ENCODE measurements at places on chromosomes 1 and 21.

DNA sequence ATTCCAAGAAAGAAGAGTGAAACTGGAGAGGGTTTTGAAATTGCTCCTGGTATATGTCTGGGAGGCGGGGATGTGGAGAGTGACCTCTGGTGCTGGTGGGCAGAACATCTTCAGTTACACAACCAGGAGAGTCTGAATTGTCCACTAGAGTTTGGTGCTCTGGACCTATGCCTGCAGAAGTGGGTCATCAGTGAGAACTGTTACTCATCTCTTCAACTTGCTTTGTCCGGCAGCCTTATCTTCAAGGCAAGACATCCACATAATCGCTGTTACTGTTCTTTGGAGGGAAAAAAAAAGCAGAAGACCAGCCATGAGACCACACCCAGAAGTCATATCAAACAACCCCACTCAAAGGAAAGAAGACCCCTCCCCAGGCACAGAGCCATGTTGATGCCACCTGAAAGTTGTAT is 14.9 kb downstream of the SH2D1B start:
- no peak for DNase-seq

DNA sequence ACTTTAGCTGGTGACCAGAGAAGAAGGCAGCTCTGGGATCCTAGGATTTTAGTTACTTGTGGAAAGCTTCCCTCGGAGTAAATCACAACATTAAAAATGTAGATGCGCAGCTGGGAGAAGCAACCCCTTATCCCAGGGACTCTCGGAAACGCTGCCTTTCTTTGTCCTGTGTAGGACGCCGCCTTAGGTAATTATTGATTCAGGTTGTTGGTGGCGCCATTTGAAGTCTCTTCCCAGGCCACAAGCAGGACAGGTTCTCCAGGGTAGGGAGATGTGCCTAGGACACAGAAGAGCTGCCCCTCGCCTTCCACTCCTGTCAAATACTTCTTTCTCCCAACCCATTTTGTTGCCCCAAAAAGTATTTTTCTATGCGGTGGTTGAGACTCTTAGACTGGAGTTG is 10.3 kb downstream of the SLC37A1 start:
- DNase-seq = no peak

- DNase-seq = no peak
Measured at GRCh38 chr1:175443332-175443731, 250.8 kb upstream of the KIAA0040 start.

DNA sequence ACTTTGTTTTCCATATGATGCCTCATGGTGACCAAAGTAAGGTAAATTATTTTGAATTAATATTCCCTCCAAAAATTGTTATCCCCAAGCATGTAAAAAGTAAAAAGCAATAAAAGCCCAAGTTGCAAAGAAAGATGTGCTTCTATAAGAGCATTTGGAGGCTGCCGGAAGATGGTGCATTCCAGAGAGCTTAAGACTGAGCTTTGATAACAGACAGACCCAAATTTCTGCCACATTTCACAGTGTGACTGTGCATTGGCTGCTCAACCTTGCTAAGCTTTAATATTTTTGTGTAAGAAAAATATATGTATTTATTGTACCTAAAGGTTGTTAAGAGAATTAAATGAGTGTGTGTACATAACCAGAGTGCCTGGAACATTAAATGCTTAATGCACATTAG is 67.9 kb downstream of the CYYR1 start:
- DNase-seq = no peak

DNA sequence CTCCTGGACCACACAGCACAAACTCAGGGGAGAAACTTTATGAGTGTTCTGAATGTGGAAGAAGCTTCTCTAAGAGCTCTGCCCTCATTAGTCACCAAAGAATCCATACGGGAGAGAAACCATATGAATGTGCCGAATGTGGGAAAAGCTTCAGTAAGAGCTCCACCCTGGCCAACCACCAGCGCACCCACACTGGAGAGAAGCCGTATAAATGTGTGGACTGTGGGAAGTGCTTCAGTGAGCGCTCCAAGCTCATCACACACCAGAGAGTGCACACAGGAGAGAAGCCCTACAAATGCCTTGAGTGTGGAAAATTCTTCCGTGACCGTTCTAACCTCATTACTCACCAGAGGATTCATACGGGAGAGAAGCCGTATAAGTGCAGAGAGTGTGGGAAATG is 22.5 kb downstream of the ZSCAN20 start:
- DNase-seq = no peak

DNA sequence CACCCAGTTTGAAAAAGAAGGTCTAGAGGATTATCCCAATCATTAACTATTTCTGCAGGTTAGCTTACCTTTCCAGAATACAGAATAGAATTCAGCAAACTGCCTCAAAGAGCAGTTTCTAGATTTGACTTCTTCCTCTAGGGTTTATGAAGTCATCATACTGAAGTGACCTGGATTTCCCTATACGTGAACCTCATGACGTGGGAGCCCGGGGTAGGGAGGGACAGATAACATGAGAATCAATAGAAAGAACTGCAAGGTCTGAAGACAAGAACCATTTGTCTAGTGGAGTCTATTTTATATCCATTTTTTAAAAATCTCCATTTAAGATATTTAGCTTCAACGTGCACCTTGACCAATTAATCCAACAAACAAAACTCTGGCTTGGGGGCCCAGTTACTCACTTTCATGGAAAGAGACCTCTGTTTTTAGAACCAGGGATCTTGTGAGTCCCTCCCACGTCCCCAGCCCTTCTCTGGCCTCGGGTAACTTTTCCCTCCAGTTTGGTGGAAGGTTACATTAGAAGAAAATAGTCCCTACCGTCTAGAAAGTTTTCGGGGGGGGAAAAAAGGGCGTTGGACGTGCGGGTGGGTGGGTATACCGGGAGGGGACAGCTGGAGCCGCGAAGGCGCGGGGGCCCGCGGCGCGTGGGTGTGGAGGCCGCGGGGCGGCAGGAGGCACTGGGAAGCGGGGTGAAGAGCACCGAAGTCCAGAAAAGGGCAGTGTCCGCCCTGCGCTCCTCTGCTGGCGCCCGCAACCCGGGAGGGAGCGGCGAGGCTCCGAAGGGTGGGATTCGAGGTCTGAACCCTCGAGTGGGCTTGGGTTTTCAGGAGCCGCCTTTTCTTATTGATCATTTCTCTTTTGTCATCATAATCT is 13.8 kb upstream of the POGZ start:
- DNase-seq = peak; percentile 68

GRCh38 chr1:229689904-229690303 is 63.9 kb downstream of the URB2 start:
- DNase-seq = no peak

DNA sequence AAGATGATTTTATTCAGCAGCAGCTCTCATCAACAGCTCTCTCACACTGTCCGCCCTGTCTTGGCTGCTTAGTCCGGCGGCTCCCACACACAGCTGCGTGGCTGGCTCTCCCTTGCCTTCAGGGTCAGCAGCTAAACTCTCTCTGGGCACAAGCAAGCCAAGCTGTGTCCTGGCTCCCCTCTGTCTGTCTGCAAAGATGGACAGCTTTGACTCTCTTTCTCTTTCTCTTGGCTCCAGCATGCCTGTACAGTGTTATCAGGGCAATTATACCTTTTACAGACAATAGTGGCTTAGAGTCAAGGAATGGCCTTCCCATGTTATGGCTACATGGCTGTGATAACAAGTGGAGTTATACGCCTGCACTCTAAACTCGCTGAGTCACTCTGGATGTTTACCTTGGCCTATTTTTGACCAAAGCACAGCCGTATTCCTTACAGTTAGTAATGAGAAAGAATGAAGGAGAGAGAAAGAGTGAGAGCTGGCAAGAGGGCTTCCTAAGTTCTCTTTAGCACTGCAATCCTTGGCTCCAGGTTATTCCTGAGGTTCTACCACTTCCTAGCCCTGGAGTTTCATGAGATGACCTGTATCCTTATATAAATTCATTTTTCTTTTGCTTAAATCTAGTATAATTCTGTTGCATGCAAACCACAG is 59.9 kb upstream of the ZSWIM5 start:
- DNase-seq = no peak

- no peak for DNase-seq
Measured at GRCh38 chr1:93483606-93484005, 35.7 kb downstream of the FNBP1L start.

GRCh38 chr1:46334030-46334384 is 6.6 kb upstream of the NSUN4 start:
- DNase-seq = no peak

DNA sequence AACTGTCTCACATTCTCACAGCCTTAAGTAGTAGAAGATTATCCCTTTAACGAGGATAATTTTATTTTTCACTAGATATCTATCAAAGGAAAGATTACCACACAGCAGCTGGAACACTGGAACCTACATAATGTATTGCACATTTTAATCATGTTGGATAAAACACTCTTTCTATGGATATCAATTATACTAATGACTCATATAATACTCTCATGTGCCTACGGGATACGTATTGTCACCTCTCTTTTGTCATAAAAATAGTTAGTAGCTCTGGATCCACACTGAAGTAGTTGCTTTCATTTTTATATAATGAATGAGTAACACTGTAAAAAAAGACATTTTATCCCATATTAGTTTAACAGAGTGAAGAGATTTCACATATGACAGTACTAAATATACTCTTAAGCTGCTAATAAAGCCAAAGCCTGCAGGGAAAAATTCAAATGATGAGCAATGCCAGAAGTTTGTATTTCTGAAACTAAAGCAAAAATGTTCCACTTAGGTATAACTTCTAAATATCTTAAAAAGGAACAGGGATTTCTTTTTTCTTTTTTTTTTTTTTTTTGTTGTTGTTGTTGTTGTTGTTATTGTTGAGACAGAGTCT is 408.7 kb upstream of the PKN2 start:
- no peak for DNase-seq
